Hematopoietic multipotent progenitor cell treated with erythropoietin and hydrocortisone succinate and interleukin-3 and kit ligand, for 17 days (in vitro differentiated cells): ENCODE measurements at places on chromosomes 12 and 14.

DNA sequence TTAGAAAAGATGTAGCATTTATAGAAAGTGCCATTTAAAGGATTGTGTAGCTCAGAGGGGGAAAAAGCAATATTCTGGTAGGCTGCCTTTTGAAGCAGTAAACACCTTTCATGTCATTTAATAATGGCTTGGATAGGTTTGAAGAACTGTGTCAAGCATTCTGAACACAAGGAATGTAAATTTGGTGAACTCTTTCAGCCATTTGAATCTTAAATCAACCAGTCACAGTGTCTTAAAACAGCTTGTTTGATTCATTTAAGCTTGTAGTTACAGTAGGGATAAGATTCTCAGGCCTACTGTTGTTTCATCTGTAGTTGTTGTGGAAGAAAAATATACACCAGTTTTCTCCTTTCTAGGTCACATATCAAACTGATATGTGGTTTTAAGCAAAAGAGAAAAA, 299.4 kb upstream of the NOVA1 start:
- DNase-seq: no peak

DNA sequence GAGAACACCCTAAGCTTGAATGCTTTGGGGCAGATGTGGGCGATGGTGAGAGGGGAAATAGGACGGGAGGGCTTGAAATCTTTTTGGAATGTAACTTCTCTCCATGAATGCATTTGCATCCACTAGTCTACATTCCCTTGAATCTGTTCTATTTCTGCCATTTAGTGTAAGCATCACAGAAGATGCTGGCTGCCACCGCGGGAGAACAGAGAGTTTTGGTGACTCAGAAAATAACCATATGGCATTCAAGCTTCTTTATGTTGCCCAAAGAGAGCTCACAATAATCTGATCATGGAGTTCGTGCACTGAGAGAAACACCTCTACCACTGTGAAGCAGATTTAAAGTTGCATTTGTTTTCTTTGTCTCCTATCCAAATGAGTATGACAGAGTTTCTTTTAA, 52.6 kb upstream of the OTX2 start:
- DNase-seq: no peak

DNA sequence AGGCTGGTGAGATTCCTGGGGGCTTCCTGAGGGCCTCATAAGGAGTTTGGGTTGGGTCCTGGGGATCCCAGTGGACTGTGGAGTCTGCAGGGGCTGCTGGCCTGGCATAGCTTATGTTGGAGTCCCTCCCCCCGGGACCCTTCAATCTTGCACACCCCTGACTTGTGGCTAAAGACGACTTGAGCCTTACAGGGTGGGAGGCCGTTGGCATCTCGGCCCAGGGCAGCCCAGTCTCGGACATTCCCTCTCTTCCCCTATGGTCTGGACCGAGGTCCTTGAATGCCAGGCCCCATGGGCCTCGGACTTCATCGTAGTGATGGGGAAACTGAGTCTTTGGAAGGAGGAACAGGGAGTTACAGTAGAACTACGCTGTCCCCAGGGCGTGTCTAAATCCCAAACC, 12.5 kb downstream of the RTL1 start:
- no peak for DNase-seq

DNA sequence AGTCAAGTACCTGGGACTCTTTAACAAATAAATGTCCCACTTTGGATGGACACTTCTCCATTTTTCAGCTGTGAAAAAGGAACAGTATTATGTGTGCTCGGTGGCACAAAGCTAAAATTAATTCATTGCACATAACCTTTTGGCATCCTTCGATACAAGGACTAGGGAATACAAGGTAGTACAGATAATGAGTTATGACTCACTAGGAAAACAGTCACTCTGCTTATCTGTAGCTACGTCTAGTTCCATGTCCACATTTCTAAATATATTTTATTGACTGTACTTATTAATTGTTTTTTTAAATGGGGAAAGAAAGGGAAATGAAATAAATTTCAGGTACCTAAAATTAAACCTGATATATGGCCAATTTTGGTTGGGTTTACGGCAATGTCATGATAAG, 35.2 kb upstream of the RIC8B start:
- no peak for DNase-seq

DNA sequence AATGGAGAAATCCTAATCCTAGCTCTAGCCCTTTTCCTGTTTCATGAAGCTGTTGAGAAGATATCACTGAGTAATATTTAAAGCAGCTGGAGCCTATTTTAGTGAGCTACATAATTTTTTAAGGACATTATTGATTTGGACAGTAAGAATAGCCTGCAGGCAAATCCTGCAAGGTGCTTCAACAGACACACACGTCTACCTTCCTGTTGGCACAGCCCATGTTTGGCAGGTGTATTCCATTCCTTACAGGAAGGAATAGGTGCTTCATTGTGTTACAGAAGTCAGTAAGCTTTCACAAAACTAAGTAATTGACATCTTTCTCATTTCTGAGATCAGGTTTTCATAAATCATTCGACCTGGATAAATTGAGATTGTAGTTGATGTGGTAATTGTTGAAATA, 50.6 kb downstream of the FOXA1 start:
- no peak for DNase-seq
